Femur (tissue), 1 donor: ENCODE measurements at places on chromosomes 4 and X.
A peak's percentile ranks its signal among the peaks of the same experiment; 100 is the strongest.

GRCh38 chr4:39657465-39657864 lies 18.8 kb upstream of the SMIM14 start:
- DNase-seq = no peak

GRCh38 chr4:89142691-89143669 lies 31.6 kb downstream of the TIGD2 start:
- no peak for DNase-seq

GRCh38 chr4:44583393-44583792 lies 68.0 kb downstream of the YIPF7 start:
- DNase-seq = no peak

GRCh38 chr4:53459548-53459947 lies 82.1 kb downstream of the FIP1L1 start:
- DNase-seq = no peak

DNA sequence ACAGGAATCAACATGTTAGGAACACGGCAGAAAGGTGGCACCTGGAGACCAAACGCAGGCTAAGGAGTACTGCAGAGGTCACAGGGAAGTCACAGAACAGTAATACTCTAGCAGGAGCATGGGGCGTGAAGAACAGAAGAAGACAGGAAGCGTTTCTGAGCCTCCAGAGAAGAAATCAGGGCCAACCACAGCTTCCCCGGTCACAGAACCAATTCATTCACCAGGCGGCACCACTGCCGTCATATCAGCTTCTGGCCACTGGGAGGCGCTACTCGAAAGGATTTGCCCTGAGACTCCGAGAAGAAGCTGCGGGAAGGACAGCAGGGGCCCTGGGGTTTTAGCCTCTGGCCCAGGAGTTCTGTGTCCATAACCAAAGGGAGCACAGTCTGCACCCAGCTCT lies 78.0 kb upstream of the DRD5 start:
- peak; percentile 76 for DNase-seq

DNA sequence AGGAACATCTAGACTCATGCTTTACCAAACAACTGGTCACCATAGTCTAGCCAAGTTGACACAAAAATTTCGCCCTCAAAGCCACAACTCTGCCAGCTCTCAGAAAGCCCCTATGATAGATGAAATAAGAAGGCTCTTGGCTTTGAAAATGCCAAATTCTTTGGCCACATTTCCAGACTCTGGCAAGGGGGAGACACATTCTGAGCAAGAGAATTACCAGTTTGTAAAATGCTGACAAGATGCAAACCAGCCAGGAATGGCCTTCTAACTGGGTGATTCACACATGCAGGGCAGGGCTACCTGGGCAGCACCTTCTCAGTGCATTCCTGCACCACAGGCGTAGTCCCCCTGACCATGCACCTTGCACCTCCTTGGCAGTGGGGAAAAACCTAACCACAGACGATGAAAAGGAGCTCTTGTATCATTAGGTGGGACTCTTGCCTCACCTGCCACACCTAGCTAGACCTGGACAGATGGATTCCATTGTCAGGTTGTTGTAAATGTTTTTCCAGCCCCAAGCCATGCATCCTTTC lies 77.4 kb upstream of the CPEB2 start:
- DNase-seq = no peak

GRCh38 chr4:185648631-185649030 lies 113.3 kb upstream of the PDLIM3 start:
- DNase-seq = no peak

DNA sequence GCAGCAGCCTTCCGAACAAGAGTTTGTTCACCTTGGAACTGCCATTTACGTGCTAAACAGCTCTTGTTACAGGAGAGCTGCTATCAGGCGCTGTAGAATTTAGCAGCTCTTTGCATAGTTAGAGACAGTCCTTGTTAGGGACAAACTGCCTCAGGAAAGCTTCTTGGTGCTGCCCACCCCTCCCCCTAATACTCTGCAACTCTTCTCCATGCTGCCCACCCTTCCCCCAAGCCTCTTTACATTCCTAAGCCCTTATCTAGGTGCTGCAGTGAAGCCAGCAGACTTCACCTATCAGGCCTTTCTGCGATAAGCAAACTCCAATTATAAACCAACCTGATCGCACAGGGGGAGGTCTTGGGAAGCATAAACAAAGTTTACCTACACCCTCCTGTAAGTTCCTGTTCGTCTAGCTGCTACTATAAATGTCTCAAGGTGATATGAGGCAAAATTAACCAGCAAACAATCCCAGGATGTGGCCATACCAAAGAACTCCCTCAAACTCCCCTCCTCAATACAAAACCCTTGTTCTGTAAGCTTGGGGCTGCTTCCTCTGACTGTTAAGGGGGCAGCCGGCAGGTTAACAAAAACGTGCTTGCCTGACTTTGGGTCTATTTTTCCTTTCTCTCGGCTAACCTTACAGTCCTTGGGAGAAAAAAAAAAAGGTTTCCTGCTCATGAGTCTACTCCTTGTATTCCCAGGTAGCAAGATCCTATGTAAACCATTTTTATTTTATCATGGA lies 74.0 kb upstream of the GC start:
- DNase-seq = no peak

- no peak for DNase-seq
These were observed 22.7 kb upstream of the ACSL1 start for GRCh38 chr4:184848510-184848909.

- DNase-seq = no peak
These were observed 61.3 kb upstream of the GPRIN3 start for GRCh38 chr4:89368861-89369260.

GRCh38 chrX:153922932-153923857 lies 2.9 kb downstream of the ARHGAP4 start:
- DNase-seq = peak; percentile 82

DNA sequence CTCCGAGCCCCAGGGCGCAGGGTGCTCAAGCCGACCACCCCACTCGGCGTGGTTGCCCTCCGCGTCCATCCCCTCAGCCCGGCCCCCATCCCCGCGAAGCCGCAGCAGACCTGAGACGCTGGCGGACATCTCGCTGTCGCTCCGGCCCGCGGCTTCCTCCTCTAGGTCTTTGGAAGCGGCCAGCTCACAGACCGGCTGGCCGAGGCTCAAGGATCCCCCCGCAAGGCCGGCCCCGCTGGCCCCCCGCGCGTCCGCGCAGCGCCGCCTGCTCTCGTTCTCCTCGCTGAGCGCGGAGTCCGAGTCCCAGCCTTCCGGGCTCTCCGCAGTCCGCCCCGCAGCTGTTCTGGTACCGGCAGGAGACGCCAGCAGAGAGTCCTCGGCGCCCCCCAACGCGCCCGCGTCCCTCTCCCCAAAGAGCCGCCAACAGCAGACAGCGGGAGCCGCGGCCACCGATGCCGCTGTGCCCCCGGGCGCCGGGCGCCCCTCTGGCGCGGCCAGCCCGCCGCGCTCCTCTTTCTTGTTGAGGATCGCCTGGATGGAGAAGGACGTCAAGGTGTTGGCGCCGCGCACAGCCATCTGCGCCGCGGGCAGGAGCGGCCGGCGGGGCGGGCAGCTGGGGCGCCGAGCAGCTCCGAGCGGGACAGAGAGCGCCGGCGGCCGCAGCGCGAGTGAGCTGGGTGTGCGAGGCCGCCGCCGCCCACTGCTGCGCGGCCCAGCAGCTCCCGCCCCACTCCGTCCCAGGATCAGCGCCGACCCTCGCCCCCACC lies at the start of gene NKX3-2:
Gene NKX3-2, minus strand, starts transcription at position 670 of the 767 bp plus-strand sequence. Its CDS starts 94 bp downstream, at position 576.
- peak; percentile 44 for DNase-seq

DNA sequence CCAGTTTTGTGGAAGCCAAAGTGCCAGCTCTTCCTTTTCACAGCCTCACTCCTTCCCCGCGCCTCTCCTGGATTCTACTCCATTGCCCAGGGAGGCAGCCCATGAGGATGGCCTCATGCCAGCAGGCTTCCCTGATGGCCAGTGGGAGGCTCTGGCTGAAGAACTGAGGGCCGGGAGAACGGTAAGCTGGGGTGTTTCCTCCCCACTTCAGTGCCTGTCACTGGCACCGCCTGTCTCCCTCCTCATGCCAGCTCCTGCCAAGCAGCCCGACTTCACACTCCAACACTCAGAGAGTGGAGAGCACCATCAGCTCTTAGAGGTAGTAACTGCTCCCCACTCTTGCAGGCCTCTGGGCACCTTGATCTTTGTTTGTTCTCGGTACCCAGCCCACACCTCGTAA lies 46.9 kb upstream of the STIM2 start:
- DNase-seq = no peak

- DNase-seq = no peak
These were observed 306.0 kb downstream of the RPA4 start for GRCh38 chrX:97189668-97190067.

GRCh38 chr4:8332038-8332857 lies 62.7 kb downstream of the HTRA3 start:
- peak; percentile 12 for DNase-seq

DNA sequence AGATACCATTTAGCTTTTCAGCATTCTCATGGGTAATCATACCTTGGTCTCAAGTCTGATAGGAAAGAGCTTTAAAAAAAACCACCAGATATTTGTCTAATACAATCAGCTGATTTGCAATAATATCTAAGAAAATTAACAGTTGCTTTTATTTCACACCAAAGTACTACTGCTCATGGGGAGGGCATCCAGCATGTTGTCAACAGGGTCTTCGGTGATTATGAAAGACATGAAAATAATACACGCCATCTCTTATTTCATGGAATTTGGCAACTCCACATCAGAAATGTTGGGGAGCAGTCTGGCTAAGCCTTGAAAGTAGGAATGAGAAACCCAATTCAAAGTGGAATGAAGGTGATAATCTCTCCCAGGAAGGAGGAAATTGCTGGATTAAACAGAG lies 3.0 kb downstream of the ASB5 start:
- DNase-seq = no peak

- no peak for DNase-seq
These were observed 25.0 kb downstream of the CTPS2 start for GRCh38 chrX:16687514-16687913.

DNA sequence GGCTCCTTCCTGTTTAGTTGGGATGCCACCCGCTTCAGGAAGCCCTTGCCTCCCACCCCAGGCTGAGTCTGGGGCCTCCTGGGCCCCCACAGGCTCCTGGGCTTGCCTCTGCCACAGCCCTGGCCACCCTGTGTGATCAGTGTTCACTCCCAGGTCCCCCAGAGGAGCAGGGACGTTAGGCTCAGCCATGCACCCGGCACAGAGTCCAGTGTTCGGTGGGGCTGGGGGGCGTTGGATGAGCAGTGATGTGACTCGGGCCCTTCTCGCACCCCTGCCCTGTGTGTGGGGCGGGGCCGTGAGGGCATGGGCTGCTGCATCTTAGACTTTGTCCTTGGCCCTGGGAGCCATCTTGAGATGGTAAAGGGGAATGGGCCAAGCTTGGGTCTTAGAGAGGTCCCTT lies 29.9 kb upstream of the HTRA3 start:
- no peak for DNase-seq

DNA sequence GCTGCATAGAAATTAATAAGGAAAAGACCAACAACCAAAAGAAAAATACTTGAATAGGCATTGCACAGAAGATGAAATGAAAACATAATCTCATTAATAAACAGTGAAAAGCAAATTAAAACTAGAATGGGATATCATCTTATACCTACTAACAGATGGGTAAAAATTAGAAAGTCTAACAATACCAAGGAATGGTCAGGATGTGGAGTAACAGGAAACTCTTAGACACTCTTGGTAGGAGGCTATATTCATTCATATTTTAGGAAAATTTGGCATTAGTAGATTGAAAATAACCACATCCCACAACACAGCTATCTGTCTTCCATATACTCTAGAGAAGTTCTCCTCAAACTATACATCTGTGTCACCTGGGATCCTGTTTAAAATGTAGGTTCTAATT lies 36.3 kb downstream of the SEC24B start:
- no peak for DNase-seq

- DNase-seq = peak; percentile 31
These were observed at the start of gene ARHGEF6 for GRCh38 chrX:136780763-136781162. ARHGEF6 (minus strand) TSS chrX:136780932; CDS start chrX:136780882, 50 bp downstream.

GRCh38 chr4:8023696-8024033 lies 84.0 kb upstream of the AFAP1 start:
- no peak for DNase-seq

DNA sequence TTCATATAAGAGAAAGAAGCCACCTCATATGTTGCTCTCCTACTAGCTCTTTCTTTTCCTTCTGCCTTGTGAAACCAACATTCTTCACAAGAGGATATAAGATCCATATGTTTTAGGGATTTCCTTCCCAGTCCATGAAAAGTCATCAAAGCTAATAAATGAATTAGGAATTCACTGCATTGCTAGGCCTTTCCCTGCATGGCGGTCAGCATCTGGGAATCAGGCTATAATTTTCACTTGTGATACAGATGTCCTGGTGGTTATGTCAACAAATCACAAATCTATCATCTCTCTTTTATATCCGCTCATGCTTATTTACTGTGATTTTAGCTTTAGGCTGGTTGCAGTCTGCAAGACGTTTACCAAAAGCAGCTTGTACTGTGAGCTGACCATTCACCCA lies 510.0 kb downstream of the NLGN4X start:
- no peak for DNase-seq

- peak; percentile 80 for DNase-seq
These were observed 68.0 kb downstream of the NOCT start for GRCh38 chr4:139083607-139083955.

DNA sequence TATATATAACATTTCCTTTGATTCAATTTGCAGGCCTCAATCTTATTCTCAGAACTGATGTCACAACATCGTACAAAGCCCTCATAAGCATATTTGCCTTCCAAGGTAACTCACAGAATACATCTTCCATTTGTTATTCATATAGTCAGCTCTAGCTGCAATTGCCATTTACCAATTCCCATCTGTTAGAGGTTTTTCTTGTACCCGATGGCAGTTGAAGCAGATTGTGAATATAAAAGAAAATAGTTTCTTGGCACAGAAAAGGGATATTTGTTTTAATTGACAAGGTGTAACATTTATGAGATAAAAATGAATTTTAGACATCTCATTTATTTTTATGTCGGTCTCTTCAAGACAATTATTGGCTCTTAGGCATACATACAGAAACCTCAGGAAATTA lies 311.3 kb downstream of the TRIML1 start:
- DNase-seq = no peak

DNA sequence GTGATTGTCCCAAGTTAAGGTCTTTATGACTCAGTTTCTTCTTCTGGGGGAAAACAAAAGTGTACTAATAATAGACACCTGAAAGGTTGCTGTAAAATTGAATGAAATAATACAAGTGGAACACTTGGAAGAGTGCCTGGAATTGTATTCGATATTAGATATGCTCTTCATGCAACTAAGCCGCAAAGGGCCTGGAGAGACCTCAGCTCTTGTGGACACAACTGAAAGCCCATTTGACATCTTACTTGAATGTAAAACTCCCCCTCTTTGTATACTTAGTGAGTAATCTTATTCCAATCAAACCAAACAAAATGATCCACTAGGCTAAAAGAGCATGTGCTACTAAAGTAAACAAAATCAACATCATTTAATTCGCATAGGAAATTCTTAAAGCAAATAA lies 511 bp upstream of the MAP9 start:
- no peak for DNase-seq

GRCh38 chr4:87465739-87466366 lies 43.5 kb downstream of the NUDT9 start:
- no peak for DNase-seq

GRCh38 chrX:115058276-115058675 lies 40.9 kb upstream of the IL13RA2 start:
- peak; percentile 46 for DNase-seq

- no peak for DNase-seq
These were observed 22.0 kb downstream of the KLHL15 start for GRCh38 chrX:24005028-24005427.

GRCh38 chr4:56468097-56468422 lies 643 bp downstream of the SRP72 start:
- peak; percentile 49 for DNase-seq
